ENCODE measurements at places on chromosomes 16 and 17. TPM values are rescaled to one million over a fixed set of nuclear protein-coding genes. Genes with fewer than 3 reads are reported as not detected.
A peak's percentile ranks its signal among the peaks of the same experiment; 100 is the strongest.

DNA sequence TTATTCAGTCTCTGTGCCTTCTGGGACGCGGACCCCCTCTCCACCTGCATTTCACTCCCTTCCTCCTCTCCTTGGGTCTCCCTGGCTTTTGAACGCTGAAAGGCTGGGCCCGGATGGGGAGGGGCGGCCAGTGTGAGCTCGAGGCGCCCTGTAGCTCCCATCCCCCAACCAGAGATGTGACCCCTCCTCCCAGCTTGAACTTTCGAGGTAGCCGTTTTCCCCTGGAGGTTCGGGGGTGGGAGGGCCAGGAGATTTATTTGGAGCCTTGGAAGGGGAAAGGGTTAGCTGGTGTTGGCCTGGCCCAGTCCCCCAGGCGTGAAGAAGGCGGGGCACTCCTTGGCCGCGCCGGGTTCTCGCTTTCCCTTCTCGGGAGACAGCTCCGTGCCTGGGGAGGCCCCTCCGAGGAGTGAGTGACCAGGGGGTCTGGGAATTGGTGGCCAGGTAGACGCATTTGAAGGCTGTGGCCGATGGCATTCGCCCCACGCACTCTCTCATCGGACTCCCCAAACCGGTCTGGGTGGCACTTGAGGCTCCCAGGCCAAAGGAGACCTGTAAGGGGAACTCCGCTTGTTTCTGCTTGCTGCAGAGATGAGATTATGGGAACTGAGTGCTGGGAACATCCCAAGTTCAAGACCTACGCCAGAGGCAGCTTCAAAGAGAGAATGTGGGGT lies 942 bp downstream of the LDAF1 start:
- DNase-seq, result no peak

- DNase-seq, result no peak
These were observed 1.3 kb downstream of the SLC16A11 start for GRCh38 chr17:7042501-7043181.

DNA sequence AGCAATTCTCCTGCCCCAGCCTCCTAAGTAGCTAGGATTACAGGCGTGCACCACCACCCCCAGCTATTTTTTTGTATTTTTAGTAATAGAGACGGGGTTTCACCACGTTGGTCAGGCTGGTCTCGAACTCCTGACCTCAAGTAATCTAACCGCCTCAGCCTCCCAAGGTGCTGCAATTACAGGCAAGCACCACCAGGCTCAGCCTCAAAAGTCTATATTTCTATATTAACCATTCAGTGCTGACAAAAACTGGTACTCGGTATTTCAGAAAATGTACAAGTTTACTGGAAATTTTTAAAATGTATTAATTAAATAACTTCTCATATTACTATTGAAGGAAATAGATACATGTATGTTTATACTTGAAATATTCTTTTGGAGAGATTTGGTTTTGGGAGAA lies 1.4 kb upstream of the HEXD start:
- no peak for DNase-seq

DNA sequence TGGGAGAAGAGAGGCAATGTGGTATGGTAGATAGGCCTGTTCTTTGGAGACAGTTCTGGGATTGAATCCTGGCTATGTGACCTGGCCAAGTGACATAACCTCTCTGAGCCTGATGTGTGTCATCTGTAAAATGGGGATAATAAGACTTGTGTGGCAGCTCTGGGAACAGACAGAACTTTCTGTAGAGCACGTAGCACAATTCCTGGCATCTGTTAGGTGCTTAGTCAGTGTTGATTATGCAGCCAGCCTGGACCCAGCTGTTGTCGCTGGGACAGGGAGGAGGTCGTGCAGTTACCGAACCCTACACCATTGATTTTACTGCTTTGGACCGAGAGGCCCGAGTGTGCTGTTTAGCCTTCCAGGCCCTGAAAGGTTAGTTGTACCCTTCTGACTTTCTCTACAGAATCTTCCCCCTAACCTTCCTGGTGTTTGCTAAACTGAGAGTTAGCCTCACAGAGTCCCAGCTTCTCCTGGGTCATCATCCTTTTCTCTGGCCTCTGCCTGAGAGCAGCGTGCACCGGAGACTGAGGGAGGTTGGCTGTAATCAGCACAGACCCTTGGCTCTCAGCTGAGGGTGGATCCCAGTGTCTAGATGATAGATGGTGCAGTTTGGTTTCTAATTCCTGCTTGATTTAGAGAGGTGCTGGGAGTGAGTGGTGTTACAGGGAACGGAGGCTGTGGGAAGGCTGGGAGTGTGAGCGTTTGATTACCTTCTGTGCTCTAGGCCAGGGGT lies 31.9 kb downstream of the MSI2 start:
- no peak for DNase-seq

- no peak for DNase-seq
These were observed 485 bp downstream of the DNAJA3 start for GRCh38 chr16:4426021-4426684.

GRCh38 chr16:67393111-67393787 lies at the start of gene TPPP3:
Gene TPPP3, minus strand, starts transcription at chr16:67393498. Its CDS starts 2,387 bp downstream, at chr16:67391111.
- peak; percentile 92 for DNase-seq

DNA sequence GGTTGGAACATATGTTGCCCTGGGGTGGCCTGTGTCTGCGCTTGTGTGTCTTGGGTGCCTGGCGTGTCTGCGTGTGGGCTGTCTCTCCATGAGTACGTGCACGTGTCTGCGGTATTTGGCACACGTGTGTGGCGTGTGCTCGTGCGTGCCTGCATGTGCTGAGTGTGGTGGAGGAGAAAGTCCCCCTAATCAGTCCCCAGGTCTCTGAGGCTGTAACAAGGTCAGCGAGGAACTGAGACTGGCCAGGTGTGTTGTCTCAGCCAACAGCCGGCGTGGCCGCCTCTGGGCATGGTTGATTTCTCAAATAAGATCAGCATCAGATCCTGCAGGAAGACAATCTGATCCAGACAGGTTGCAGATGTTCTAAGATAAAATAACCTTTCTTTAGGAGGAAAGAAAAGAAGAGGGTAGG lies 3.5 kb upstream of the CPNE7 start:
- no peak for DNase-seq

SPATA32 gene
- not detected for total RNA-seq

DNA sequence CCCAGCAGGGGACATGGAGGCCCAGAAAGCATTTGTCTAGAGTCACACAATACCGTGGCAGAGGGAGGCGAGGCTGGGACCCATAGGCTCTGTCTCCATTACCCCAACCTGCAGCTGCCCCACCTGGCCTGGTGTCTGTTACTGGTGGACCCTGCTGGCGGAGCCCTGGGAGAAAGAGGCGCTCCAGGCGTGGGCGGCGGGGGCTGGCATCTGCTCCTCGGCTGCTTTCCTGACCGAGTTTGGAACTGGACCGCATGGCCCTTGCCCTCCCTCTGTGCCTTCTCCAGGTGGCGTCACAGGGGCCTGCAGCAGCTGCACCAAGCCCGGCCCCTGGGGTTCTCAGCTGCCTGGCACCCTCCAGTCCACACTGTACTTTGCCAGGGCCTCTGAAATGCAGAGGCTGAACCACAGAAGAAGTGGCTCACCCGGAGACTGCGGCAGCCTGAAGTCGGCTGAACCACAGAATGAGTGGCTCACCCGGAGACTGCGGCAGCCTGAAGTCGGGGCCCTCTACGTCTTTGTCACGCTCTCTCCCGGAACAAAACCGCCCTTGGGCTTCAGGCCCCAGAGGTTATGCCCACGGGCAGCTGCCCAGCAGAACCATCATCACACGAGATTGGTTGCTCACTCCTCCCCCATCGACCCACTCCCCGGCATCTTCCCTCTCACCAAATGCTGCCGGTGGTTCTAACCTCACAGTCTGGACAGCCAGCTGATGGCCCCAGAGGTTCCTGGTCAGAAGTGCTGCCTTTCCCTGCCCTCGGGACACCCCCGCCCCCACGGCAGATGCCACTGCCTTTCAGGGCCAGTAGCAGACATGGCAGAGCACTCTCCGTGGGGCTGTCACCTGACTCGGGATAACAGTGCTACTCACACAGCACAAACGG lies 20.2 kb downstream of the CBFA2T3 start:
- DNase-seq, result no peak

DNA sequence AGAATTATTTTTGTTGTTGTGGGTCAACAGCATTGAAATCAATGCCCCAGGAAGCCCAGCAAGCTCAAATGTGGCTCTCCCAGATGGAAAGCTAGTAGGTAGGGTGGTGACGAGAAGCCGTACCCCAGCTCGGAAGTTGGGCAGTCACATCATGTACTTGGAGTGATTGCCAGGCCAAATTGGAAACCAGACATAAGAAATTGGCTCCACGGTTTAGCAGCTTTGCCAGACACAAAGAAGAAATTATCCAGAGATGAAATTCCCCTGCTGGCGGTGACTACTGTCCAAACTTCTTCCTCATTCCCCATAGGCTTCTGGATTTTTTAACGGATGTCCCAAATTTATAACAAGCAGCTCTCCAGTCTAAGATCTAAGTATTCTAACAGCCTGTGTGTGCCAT lies 95.9 kb downstream of the OR1D5 start:
- no peak for DNase-seq

MILR1 gene
- not detected for total RNA-seq

GRCh38 chr16:74633686-74634085 lies 26.8 kb upstream of the GLG1 start:
- no peak for DNase-seq

- DNase-seq, result no peak
These were observed 74.6 kb downstream of the SOCS1 start for GRCh38 chr16:11181242-11181898.

DNA sequence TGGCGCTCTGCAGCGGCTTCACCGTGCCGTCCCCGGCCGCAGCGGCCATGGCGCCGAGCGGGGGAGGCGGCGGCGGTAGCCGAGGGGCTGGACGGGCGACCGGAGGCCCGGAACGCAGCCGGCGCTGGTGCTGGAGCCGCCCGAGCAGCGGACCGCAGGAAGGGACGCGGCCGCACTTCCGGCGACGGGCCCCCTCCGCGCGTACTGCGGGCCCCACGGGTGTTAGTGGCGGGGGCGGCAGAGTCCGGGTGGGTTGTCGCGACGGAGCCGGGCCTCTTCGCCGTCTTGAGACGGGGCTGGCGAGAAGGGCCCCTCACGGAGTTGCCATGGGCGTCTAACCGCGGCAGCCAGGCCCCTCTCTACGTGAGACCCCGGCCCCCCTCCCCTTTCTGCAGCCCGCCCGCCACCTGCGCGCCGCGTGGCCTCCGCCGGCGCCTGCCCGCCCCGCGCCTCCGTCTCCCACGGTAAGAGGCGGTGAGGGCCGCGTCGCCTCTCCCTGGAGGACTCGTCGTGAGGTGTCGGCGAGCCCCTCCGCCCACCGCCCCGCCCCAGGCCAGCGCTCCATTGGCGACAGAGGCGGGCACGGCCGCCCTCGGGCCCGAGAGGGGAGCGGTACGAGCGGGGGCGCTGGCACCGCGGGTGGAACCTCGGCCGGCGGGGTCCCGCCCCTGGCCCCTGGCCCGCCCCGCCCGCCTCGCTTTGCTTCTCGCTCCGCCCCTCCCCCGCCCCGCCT lies at the start of the genes VPS9D1 and ZNF276:
Gene VPS9D1 (minus strand): TSS at position 86 of the 733 bp plus-strand sequence. CDS start 37 bp downstream, at position 49.
Gene ZNF276 (plus strand): TSS at position 725 of the 733 bp plus-strand sequence. CDS start 104 bp downstream, outside the sequence.
- peak; percentile 92 for DNase-seq

DNA sequence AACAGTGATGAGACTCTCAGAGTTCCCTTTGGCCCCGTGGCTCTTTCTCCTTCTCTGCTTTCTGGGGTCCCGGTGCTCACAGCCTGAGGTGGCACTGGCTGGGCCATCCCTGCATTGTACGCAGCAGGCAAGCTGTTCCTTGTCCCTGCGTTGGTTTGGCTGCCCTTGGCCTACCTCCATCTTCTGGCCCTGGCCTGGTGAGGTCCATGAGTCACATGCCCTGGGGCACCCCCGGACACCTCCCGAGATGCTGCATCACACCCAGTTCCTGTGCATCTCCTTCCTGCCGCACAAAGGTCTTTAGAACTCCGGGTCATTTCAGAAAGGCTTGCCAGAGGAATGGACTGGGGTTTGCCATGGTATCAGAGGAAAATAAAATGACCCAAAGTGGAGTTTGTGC lies 9.5 kb downstream of the SULT1A2 start:
- DNase-seq, result no peak

GRCh38 chr16:8941718-8942344 lies 21.9 kb downstream of the USP7 start:
- no peak for DNase-seq

- no peak for DNase-seq
These were observed 76.3 kb downstream of the LITAF start for GRCh38 chr16:11510178-11510973.

DNA sequence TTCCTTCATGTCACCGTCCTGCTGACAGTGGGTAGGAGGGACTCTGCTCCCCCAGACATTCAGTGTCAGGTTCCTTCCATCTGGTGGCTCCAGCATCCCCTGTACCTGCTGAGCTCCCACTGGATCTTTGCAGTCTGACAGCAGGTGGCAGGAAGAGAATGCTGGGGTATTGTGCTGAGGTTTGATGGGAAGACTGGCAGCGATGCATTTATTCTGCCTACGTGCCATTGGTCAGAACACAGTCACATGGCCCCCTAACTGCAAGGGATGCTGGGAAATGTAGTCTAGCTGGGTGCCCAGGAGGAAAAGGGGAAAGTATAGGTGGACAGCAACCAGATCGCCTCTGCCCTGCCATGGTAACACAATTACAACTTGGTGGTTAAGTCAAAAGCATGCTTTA lies 44.4 kb downstream of the IRX3 start:
- DNase-seq, result no peak

DNA sequence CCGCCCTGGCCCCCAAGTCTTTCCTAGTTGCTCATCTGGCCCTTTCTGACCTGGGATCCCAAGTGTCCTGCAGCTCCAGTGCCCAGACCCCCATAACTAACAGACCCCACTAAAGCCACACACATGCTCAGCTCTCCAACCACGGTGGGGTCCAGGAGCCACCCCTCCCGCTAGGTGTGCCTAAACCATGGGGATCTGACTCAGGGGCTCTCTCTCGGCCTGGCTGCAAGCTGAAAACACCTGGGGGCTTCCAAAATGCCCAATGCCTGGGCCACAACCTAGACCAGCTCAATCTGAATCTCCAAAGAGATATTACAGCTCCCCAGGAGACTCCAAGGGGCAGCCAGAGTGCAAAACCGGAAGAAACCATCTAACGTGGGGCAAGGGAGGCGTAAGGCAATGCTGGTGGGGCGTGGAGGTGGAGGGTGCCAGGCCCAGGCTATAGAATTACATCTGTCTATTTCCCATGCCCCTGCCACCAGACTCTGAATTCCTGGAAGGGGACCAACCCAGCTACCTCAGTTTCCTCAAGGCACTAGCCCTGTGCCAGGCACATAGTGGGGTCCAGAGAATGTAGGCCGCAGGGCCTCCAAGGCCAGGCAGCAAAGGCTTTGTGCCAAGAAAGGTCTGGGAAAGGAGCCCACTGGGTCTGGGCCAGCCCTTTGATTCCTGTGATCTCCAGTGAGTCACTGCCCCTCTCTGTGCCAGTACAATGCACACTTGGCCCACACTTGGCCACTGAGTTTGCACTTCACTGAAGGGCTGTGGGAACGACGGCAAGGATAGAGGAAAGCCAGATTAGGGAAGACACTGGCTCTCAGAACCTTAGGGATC lies 3.3 kb downstream of the CD2BP2 start:
- peak; percentile 32 for DNase-seq

- peak; percentile 99 for DNase-seq
These were observed 48.9 kb downstream of the VMP1 start for GRCh38 chr17:59756236-59756818.

HDAC5 gene
- 298 TPM for total RNA-seq

DNA sequence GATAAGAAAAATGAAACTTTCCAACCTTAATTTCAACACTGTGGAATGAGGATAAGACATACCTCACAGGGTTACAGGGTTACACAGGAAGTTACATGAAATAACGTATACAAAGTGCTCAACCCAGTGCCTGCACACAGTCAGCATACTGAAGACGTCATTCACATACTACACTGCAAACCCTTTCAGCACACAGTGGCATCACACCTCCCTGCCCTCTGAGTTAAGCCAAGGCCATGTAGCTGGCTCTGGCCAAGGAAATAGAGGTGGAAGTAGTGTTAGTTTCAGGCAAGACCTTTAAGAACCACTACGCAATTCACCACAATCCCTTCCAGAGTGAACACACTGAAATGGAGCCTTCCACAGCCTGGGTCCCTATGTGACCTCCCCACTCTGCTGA lies 46.6 kb upstream of the GSG1L start:
- no peak for DNase-seq

All from SJSA1 (cell line).